ENCODE measurements at places on chromosomes 6 and 20.

- no peak for DNase-seq
Observed at GRCh38 chr20:35291654-35292503, at the start of gene FAM83C. TSS of gene FAM83C (minus strand) at chr20:35292425. CDS start at chr20:35292304, 121 bp downstream.

GRCh38 chr6:34553146-34553545 is 3.0 kb downstream of the SPDEF start:
- no peak for DNase-seq

DNA sequence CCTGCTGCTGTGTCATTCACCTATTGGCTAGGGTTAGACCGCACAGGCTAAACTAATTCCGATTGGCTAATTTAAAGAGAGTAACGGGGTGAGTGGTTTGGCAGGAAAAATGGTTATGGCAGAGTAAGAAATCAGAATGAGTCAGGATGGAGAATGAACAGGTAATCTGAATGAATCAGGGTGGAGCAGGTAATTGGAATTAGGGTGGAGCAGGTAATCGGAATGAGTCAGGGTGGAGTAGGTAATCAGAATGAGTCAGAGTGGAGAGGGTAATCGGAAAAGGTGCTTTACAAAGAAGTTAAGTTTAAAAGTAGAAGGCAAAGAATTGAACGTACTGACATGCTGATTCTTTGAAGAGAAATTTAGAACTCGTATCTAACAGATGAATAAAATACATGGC is 11.7 kb downstream of the SLC35A1 start:
- no peak for DNase-seq

- DNase-seq = peak; percentile 74
Observed at GRCh38 chr6:36852481-36853147, 13.4 kb upstream of the CPNE5 start.

DNA sequence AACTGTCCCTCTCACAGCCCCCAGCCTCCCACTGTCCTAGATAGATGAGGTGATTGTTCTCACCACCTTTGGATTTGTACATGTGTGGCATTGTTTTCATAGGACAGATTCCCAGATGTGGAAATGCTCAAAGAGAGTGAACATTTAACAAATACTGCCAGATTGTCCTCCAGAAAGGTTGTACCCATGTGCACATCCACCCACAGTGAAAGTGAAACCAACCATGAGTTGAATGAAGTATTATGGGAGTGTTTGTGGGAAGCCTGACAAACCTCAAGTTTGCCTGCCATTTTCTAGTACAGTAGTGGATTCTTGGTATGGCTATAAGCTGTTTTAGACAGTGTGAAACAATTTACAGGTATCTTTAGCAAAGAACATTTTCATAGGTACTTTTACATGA is 42.7 kb downstream of the ANKRD6 start:
- DNase-seq = no peak

- DNase-seq = peak; percentile 47
Observed at GRCh38 chr6:34391786-34392496, 528 bp downstream of the NUDT3 start.

DNA sequence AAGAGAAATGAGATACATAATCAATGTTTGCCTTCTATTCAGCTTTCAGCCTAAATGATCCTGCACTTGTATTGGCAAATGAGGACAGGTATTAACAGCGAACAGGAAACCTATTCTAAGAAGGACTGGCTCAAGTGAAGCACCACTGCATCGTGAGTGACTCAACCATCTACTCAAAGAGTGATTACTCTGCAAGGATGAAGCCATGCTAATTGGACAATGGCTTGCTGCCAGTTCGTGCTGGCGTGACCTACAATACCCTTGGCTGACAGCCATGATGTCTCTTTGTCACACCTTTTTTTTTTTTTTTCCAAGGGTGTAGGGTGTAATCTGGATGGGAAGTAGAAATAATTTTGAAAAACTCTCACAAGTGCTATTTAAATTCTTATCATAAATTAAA is 104.9 kb downstream of the GJA10 start:
- no peak for DNase-seq

- no peak for DNase-seq
Observed at GRCh38 chr6:122265755-122266154, 133.7 kb upstream of the HSF2 start.

DNA sequence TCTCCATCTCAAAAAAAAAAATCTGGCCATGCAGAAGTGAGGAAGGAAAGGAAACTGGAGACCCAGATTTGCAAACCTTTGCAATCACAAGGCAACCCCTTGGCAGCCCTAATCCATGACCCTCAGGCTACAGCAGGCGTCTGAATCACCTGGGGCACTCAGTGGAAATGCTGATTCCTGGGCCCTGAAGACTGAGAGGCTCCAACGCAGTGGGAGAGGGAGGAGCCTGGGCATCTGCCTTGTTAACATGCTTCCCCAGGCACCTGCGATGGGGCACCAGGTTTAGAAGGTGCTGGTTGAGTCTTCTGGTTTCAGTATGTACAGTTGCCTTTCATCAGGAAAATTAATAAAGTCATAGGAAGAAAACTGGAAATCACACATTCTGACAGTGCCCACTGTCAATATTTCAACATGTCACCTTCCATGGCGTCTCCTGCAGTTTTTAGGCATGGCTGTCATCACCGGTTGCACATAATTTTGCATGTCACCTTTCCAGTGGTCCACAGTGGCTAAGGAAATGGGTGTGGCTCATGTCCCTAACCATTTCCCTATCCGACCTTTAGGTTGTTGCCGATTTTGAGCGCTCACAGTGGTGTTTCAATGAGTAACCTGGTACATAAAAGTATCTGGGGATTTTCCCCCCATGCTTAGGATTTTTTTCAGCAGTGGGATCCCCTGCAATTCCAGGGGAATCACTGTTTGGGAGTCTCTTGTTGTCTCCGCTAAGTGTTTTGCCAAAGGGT is 56.9 kb downstream of the PREX1 start:
- DNase-seq = no peak

GRCh38 chr6:142682985-142683384 is 262.0 kb downstream of the HIVEP2 start:
- DNase-seq = no peak

DNA sequence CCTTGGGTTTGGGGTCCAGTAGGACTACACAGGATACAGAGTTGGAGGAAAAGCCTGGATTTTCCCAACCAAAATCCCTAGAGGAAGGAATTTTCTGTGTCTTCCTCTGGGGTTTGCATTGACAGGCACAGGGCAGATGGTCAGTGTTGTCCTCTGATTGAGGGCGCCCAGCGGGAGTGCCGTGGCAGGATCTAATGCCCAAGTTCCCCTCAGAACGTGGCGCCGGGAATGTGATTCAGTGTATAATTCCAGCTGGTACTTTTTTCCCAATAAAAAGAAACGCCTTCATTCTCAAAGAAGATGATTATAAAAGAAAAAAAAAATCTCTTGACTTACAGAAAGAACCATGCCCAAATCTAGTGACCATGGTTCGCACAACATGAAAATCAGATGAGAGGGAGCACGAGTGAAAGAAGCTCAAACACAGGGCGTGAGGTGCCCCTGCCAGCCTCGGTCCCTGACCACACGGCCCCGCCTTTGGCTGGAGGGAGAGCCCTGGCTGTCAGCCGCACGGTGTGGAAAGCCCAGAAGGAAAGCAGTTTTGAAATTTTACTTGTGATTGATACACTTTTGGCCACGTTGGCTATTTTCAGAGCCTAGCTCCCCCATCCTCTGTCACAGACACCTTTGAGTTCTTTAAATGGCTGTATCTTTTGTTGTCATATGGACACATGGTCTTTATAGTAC is 31.6 kb downstream of the VEGFA start:
- DNase-seq = no peak

DNA sequence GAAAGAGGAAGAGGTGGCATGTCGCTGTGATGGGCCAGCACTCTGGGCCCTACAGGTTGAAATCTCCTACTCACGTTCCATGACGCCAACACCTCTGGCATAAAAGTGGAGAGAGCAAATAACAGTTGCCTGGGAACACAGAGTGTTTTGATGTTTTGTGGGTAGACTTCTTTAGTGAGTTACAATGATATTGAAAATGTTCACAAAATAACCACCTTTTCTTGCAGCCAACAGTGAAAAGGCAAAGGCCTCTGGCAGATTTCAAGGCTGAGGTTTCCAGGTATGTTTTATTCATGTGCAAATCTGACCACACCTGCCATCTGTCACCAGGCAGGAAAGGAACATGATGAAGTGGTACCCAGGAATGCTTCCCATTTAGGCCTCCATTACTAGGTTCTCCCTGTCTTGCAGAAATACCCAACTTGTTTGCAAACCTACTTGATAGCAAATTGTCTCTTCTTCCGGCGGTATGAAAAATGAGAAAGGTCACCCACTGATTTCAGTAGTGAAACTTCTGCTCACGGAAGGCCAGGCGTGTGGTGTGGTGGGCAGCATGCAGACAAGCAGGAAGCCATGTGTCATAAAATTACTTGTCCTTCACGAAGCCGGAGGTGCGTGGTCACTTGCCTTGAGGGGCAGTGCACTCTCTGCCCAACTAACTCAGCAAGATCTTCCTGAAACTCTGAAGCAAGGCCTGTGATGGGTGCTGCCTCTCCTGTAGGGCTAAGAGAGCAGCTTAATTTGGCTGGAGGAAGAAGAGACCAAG is 299.1 kb upstream of the PRDM1 start:
- no peak for DNase-seq

DNA sequence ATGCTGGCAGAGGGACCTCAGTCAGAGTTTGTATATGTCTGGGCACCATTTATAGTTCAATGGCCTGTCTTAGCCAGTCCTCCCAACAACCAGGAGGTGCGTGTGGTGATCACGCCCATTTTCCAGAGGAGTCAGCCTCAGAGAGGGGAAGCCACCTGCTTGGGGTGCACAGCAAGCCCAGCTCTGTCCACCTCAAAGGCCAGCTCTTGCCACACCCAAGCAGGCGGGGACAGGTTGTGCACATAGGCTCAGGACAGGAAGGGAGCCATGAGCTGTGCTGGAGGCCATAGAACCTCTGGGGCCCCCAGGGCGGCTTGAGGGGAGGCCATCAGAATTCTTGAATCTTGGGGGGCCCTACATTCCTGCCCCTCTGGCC is 61.2 kb downstream of the DLGAP4 start:
- no peak for DNase-seq

DNA sequence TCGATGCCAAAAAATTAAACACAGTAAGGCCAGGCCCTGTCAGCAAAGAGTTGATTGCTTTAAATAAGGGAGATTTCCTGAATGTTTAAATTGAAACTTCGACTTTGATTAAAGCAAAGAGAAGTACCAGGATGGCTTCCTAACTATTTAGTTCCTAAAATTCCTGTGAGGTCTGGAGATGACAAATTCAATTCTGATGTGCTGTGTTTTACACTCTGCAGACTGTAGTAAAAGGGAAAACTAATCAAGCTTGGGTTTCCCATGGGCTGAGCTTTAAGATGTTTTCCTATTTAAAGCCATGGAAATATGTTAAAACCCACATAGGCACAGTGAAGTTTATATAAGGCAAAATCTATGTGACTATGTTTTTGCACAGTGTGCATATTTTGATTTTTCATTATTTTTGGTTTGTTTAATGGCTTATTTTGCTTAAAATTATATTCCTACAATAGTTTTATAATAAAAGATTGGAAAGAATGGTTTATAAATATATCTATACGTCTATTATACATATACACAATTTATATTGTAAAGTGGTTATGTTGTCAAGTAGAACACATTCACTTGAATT is 198.5 kb upstream of the EYA4 start:
- DNase-seq = no peak

- no peak for DNase-seq
Observed at GRCh38 chr6:37536491-37537190, 36.9 kb upstream of the CCDC167 start.

GRCh38 chr6:11730641-11731040 is 48.0 kb downstream of the ADTRP start:
- no peak for DNase-seq

DNA sequence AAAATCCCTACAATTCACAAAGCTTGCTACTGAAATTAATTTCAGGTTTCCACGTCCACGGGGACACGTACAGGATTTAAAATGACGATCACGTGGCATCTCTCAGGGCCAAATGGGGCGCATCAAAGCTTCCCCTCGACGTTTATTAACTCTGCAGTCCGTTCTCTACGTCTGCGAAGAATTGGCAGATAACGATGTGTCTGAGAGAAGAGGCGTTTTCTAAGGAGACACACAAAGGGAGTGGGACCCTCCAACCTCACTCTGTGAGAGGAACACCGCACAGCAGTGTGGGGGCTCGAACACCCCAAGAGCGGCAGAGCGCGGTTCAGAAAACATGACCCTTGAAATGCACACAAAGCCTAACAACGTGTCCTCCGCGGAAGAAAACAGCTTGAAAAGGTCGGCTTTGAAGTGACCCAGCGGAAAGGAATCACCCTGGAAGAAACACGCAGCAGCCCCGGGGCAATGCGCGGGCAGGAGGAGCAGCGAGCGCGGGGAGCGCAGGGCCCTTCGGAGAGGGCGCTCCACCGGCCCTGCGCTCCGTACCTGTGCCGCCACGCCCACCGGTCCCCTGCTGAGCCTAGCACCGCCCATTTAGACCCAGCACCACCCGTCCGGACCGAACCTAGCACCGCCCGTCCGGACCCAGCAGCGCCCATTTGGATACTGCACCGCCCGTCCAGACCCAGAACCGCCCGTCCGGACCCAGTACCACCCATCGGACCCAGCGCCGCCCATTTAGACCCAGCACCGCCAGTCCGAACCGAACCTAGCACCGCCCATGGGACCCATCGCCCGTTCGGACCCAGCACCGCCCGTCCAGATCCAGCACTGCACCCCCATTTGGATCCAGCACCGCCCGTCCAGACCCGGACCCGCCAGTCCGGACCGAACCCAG is 1.1 kb upstream of the AFDN start:
- peak; percentile 60 for DNase-seq

DNA sequence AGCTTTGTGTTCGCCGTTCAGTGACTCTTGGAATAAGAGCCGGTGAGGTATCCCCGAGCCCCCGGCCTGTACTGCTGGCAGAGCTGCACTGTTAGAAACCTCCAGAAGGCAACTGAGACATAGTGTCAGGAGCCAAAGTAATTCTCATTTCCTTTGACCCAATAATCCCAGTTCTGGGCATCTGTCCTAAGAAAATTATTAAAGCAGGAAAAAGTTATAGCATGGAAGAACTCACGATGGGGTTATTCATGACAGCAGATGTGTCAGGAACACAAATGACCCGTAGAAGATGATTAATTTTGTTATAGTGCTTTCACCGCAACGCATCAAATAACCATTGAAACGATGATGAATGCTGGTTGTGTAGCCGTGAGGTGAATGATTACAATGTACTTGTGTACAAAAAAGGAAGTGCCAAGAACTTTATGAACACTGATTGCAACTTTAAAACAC is 20.3 kb downstream of the CYP21A2 start:
- DNase-seq = no peak

GRCh38 chr20:57076152-57076652 is 190.2 kb downstream of the BMP7 start:
- DNase-seq = peak; percentile 70

- DNase-seq = peak; percentile 73
Observed at GRCh38 chr6:4134841-4135664, at the start of gene ECI2. TSS of gene ECI2 (minus strand) at chr6:4135575. CDS start at chr6:4135560, 15 bp downstream.

- no peak for DNase-seq
Observed at GRCh38 chr6:54308289-54308985, at the start of gene TINAG. TSS of gene TINAG (plus strand) at chr6:54308441. CDS start at chr6:54308551, 110 bp downstream.
